ENCODE measurements at places on chromosomes 11 and 22. TPM values are rescaled to one million over a fixed set of nuclear protein-coding genes. Genes with fewer than 3 reads are reported as not detected.

Gene OR10A4
- not detected for total RNA-seq

Gene APOL6
- 27.0 TPM for total RNA-seq

Gene TMPRSS13
- total RNA-seq = 0.63 TPM

Gene P4HA3
- 1.0 TPM for total RNA-seq

Gene JHY
- 2.4 TPM for total RNA-seq

Gene SCGB1D1
- not detected for total RNA-seq

Gene GNAZ
- total RNA-seq = 119 TPM

Gene CDC42EP1
- 186 TPM for total RNA-seq

Gene CECR2
- total RNA-seq = 0.89 TPM

All from mucosa of gallbladder (tissue), 1 donor.